CD4-positive, alpha-beta T cell treated with Interleukin-17A for 1 hour (primary cell): ENCODE measurements at places on chromosomes 7 and 10.

GRCh38 chr10:73923935-73924598, 13.1 kb downstream of the PLAU start:
- DNase-seq, result no peak

- no peak for DNase-seq
Observed at GRCh38 chr7:120441850-120442249, 168.9 kb downstream of the KCND2 start.

- no peak for DNase-seq
Observed at GRCh38 chr10:79411546-79412495, 33.6 kb downstream of the ZCCHC24 start.

GRCh38 chr7:1330801-1331425, 98.2 kb downstream of the UNCX start:
- DNase-seq, result no peak

DNA sequence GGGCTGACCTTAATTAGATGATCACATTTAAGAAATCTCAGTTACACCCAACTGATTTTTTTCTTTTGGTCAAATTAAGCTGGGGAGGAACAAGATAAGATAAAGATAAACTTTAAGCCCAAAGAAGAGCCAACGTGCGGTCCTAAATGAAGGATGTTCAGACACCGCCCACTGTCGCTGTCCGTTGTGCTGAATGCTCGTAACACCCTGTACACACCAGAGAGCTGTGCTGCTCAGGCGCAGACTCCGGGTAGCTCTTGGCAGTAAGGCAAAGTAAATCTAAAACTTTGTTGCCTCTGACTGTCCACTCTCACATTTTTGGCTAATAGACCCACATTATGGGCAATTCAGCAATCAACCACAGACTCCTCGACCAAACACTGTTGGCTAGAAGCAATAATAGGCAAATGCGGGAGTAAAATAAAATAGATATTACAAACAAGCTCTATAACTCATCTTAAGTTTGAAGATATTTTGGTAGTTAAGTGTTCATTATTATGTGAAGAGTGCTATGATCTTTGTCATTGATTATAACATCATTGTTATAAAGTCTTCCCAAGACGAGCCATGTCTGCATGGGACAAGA, 57.1 kb downstream of the PLPP4 start:
- no peak for DNase-seq

- DNase-seq, result no peak
Observed at GRCh38 chr7:78499971-78500370, 701.4 kb downstream of the PHTF2 start.

DNA sequence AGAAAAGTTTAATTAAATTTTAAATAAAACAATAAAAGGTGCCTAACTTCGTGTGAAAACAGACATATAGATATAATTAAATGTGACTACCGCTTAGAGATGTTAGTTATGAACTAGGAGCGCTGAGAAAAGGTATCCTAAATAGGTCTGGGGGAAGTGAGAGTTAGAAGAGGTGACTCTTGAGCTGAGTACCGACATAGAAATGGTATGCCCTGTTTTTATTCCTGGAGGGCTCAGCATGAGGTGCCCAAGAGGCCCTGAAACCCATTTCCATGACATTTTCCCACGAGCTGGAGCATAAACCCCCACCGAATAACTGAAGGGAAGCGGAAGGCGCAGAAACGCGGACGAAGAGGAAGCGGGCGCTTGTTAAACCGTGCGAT, 433 bp upstream of the STARD3NL start:
- no peak for DNase-seq

- peak; percentile 4 for DNase-seq
Observed at GRCh38 chr10:132932461-132933307, 9.7 kb downstream of the CFAP46 start.

DNA sequence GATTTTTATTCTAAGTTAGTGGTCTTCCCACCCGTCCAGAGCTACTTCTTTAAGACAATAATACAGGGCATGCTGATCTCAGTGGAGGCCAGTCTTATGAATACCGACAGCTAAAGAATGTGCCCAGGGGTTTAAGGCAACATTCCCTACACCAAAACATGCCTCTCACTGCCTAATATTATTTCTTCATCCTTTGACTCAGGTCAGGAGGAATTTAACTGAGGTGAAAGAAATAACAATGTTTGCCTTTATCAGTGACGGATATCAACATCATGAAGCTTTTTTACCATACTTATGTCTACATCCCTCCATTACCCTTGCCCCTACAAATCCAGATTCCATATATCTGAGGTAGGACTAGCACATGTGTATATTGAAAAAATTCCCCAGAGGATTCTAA, 33.3 kb upstream of the TES start:
- DNase-seq, result no peak

- DNase-seq, result no peak
Observed at GRCh38 chr10:99672884-99673283, 13.6 kb downstream of the ENTPD7 start.

DNA sequence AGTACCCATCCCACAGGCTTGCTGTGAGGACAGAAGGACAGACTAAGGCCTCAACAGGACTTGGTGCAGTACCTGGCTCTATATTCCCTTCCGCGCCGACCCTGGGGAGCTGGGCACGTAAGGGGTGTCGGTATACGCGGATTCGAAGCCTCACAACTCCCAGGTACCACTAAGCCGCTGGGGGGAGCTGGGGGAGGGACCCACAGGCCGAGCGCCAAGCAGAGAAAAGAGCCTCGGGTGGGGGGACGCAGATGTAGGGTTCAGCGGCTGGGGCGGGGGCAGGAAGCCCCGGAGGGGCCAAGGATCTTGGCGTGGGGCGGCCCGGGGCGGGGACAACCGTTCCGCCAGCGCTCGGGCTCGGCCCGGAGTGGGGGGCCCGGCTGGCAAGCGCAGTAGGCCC, 126.4 kb upstream of the ZNF746 start:
- peak; percentile 46 for DNase-seq

- no peak for DNase-seq
Observed at GRCh38 chr7:33632840-33633525, 272.4 kb upstream of the BMPER start.

GRCh38 chr7:21377545-21377944, 50.3 kb upstream of the SP4 start:
- no peak for DNase-seq

- no peak for DNase-seq
Observed at GRCh38 chr10:101570428-101571270, 17.4 kb downstream of the POLL start.

- DNase-seq, result peak; percentile 84
Observed at GRCh38 chr10:6052247-6053221, 9.6 kb downstream of the IL2RA start.

DNA sequence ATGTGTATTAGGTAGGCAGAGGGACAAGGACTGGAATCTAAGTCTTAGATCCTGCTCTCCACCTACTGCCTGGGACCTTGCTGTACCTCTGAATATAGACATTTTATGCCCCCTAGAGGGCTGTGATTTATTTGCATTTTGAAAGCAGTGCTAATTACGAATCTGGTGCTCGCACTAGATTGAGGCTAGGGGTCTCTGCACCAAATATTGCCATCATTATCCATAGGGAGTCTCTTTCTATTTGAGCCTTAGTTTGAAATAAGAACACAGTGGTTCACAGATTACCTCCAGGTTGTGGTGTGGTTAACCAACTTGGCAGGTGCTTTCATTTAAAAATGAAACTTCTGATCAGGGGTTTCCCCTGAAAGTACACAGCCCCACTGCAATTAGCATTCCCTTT, 41.8 kb downstream of the CNNM1 start:
- DNase-seq, result no peak

DNA sequence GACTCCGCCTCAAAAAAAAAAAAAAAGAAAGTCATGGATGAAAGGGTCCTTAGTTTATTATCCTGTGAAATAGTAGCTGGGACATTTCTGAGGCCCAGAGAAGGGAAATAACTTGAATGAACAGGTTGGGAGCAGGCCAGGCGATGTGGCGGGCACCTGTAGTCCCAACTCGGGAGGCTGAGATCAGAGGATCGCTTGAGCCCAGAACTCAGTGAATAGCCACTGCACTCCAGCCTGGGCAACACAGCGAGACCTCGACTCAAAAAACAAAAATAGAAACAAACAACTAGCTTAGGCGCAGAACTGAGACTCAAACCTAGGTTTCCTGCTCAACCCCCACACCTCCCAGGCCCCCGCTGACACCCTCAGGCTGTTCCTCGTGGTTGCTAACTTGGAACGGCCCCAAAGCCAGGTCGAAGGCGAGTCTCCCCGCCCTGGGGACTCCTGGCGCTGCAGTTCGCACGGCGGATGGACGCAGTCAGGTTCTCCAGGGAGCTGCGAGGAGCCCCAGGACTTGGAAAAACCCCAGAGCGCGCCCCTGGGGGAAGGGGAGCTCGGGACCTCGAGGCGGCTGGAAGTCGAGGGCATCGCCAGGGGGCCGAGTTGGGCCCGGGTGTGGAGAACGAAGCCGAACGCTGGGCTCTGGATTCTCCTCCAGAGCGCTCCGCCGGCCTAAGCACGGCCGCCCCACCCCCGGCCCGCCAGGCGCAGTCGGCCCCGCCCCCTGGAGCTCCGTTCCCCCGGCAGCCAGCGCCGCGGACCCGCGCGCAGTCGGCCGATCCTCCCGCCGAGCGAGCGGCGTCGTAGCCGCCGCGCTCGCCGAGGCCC, at the start of gene STOX1:
Gene STOX1, plus strand, starts transcription at position 768 of the 828 bp plus-strand sequence. CDS start 93 bp downstream, outside the sequence.
- DNase-seq, result peak; percentile 38

DNA sequence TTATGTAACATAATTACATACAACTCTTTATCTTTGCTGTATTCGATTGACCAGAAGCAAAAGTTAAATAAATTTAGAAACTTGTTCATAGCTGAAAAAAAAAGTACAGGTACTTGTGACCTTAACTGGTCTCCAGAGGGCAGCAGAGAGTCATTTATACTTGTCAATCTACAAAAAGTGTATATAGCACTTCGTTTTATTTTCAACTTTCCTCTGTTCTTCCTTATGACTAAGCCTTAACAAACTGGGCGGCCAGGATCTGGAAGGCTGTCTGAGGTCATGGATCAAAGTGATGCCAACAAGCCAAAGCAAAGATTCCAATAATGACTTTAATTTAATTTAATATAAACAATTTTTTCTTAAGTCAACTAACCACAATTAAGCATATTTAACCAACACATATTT, 29.8 kb downstream of the C10orf67 start:
- peak; percentile 71 for DNase-seq

DNA sequence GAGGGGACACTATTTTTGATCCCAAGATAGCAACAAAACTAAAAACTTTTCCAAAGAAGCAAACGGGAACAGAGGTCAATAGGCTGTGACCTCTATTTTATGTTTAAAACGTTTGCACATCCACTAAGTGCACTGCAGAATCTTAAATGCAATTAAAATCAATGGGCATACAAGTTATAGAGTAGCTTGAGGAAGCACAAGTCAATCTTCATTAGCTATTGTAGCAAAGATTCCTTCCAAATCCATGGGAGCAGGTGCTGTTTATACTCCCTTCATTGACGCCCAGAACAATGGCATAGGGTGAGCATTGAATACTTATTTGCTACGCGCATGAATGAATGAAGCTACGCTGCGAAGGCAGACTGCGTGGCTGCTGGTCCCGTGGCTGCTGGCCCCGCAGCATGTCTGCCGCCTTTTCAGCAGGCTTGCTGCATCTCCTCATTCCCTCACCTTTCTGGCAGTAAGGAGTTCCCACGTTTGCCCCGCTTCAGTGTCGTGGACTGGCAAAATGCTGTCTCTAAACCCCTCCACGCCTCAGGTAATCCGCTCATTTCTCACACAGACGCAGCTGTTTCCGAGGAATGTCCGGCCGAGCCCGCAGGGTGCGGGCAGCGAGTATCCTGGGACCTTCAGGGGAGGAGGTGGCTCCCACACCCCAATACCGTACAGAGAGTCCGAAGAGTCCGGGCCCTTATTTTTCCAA, 754 bp upstream of the PHYHIPL start:
- no peak for DNase-seq
